ENCODE measurements at places on chromosomes 12 and 14.

- DNase-seq = peak; percentile 80
Observed at GRCh38 chr12:2051700-2052621, 826 bp upstream of the CACNA1C start.

DNA sequence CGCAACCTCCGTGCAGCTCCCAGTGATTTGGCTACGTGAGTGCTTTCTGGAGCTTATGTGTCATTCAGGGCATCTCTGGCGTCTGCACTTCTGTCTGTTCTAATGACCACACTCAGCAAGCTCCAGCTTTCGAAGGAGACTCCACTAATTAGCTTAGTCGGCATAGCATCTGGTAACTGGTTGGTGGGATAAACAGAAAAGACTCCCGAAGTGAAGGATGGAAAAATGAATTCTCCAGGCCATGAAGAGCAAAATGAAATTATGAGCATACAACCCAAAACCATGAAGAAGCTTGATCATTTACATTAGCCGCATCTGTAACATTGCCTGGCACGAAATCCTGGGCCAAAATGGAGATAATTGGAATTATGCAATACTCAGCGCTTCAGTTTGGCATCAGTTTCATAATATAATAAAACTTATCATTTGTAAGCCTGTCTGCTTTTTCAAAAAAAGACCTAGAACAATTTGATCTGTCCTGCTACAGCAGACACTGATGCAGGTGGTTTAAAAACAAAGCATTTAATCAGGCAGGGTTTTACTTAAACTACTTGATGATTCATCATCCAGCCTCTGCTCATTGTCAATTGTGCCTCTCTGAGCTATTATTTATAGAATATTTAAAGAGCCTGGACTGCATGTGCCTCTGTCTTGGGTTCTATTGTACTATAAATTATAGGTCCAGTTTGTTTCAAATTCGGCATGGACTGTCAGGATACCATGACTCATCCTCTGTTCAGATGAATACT, 87.4 kb downstream of the SYT1 start:
- no peak for DNase-seq

- DNase-seq = peak; percentile 81
Observed at GRCh38 chr14:22837750-22838538, 1.6 kb downstream of the MMP14 start.

DNA sequence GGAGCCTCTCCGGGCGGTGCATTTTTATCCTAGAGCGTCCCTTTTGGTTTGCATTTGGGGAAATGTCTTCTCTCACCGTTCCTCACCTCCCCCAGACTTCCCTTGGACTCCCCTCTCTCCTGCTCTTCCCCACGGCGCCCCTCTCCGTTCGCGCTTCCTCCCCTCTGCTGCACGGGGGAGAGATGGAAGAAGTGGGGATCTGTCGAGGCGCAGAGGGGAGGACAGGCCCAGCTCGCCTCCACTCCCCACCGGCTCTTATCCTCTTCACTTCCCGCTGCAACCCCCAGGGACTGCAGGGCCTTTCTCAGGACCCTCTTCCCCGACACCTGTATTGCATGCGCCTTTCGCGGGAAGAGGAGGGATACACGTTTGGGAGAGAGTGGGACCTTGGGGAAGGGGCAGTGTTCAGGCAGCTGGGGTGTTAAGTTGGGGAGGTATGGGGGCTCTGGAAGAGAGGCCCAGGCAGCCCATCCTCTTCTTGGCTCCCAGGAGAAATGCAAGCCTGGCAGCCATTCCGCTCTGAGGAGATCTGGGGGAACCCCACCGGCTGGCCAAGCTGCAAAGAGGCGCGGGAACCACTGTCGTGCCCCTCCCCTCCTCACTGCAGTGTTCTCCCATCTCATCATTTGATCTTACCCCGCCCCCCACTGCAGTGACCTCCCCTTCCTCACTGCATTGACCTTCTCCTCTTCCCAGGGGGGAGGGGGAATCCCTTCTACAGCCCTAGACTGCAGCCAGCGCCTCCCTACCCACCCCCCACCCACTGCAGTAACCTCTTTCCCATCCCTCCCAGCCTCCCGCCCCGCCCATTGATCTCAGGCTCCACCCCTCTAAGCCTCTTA, 788 bp downstream of the ENO2 start:
- DNase-seq = no peak

DNA sequence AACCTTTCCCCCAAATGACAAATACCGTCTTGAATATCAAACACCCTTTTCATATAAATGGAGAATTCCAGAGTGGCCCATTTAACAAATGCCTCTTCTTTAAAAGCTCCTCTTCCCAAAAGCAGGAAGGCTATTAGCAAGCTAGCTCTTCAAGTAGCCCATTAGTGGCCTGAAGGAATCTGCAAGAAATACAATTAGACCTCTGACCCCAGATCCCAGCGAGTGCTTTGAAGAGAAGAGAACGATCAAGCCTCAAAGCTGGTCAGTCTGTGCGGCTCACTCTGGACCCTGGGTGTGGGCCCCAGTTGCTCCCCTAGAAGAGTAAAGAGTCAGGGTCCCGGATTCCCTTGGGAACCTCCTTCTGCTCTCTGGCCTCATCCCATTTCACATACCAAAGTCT, 325.6 kb downstream of the NUAK1 start:
- DNase-seq = no peak

DNA sequence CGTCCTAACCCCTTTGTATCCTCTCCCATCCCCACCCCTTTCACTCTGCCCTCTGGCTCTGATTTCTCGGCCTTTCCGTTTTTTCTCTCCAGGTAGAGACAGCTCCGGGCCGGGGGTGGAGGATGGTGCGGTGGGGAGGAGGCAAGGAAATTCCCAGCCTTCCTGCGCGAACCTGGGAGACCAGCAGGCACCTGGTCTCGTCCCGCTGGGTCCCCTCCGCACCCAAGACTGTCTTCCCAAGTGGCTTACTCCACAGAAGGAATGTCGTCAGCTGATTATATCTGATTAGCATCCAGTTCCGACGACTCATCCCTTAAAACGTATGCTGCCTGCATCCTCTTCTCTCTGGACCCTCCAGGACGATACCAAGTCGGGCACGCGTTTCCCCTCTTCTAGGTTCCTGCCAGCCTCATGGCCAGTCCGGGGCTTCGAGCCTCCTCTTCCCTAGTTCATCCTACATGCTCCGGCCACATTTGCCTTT, 42.2 kb upstream of the CAPRIN2 start:
- DNase-seq = no peak

DNA sequence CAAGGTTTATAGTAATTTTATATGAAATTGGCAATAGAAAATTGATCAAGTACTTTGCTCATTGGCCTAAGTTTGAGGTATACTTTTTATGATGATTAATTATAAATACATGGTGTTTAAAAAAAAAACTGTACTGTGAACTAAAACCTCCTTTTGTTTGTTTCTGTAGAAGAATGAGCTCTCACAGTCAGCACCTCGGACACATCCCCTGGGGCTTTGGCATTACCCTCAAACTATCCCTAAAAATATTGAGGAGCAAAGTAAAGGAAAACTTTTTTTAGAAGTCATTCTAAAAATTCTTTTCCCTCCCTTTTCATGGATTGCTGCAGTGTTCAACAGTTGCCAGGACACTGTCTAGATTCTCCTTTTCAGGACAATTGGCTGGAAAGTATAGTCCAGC, 183.6 kb downstream of the FBXL14 start:
- DNase-seq = no peak

DNA sequence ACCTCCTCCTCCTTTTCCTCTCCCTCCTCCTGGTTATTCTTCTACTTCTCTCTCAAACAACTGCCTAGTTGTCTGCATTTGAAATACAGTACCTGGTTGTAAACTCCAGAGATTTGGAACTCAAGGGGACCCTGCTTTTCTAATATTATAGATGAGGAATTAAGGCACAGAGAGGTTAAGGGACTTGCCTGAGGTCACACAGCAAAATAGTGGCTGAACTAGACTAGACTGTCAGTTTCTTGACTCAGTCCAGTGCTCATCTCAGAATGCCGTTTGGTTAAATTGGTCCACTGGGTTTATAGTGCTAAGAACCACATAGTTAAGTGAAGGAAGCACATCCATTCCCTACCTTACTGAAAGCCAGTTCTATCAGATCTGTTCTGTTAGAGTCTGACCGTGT, 105.9 kb upstream of the VASH1 start:
- no peak for DNase-seq

- no peak for DNase-seq
Observed at GRCh38 chr12:26935636-26936378, 2.0 kb downstream of the INTS13 start.

GRCh38 chr12:50263832-50264231, 19.5 kb downstream of the LIMA1 start:
- DNase-seq = no peak

- no peak for DNase-seq
Observed at GRCh38 chr12:89253488-89253887, 98.8 kb downstream of the DUSP6 start.

GRCh38 chr14:102396521-102396920, 33.8 kb downstream of the TECPR2 start:
- DNase-seq = peak; percentile 75

DNA sequence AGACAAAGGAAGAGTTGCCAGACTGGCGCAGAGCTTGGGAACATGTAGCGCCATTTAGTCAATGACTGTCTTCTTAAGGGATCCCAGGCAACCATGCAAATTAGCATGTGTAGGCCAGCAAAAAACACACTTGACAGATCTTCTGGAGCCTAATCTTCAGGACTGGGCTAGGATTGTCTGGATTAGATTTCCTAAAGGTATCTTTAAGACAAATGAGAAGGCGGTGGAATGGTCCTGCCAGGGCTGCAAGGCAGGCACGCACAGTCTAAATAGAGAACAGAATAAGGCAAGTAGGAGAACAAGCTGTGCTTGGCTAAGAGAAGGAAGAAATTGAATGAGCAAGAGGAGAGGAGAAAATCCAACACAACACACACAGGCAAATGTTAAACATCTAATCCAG, 80.0 kb downstream of the CIT start:
- DNase-seq = no peak

GRCh38 chr12:65728848-65729793, 95.2 kb upstream of the HMGA2 start:
- DNase-seq = no peak

- DNase-seq = no peak
Observed at GRCh38 chr12:28463396-28463795, 273.1 kb downstream of the CCDC91 start.

DNA sequence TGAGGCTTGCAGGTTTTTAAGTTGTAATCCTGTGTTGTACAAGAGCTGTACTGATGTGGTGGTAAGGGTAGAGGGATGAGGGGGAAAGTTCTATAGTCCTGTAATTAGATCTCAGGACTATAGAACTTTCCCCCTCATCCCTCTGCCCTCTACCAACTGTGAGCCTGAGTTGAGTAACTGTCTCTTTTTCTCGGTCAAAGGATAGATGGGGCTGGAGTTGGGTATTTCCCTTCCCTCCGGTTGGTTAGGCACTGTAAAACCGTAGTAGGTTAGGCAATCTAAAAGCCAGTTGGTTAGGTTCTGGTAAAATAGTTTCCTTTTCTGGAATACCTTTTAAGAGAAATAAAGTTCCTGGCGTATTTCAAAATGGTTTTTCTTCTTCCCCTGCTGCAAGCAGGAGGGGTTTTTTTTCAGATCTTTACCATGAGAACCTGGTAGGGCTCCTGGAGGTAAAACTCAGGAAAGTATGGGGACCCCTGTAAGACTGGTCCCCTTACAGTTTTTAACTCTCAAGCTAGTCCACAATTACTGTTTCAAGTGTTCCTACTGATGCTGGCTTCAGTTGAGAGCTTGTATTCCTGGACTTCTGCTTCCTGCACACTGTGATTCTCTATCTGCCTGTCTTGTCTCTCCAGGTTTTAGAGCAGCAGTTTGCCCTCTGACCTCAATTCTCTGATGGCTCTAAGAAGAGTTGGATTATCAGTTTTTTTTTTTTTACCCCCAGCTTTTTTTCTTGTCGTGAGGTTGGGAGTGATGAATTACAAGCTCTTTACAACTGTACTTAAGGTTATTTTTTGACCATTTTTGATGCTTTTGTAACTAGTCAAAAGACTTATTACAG, 58.7 kb downstream of the FUT8 start:
- DNase-seq = no peak

DNA sequence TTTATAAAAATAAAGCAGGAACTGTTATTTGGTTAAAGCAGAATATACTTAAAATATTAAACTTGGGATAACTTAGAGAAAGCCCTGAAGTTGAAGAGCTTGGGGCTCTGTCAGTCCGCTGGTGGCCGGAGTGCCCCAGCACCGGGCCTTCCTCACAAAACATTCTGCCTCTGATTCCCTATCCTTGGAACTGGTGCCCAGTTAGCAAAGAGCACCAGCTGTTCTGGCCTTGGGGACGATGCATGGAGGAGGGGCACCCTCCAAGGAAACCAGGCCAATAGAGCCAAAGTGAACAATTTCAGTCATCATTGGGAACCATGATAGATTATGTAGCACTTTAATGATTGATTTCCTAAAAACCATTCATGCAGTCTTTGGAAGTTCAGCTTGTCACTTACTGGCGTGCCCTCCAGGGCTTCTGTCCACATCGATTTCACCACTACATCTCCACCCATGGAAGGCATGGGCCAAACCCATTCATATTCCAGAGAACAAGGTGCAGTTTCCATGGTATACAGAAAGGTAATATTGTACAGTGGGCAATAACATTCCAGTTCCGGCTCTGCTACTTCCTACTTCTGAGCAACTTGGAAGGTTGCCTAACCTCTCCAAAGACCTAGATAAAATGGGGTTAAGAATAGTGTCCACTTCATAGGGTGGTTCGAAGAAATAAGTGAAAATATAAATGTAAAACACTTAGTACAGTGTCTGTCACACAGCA, 145.9 kb downstream of the ETV6 start:
- DNase-seq = no peak

- peak; percentile 62 for DNase-seq
Observed at GRCh38 chr14:67722293-67722692, 20.6 kb downstream of the RDH12 start.

DNA sequence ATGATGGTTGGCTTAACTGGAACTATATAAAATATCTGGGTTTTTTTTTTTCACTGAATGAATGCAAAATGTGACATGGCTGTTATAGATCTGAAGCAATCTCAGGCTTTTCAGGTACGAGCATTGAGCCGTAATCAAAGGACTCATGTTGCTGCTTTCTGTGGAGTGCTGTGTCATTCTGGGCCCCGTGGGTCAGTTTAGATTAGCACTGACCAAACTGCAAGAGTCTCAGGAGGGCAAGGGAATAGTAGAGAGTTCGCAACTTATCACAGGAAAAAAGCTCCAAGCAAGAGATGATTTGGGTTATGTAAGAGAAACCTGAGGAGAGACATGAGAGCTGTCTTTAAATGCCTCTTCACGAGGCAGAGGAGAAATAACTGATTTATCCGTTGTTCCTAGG, 59.1 kb downstream of the UBR7 start:
- DNase-seq = no peak

GRCh38 chr12:39490500-39491282, 47.8 kb upstream of the KIF21A start:
- DNase-seq = no peak

DNA sequence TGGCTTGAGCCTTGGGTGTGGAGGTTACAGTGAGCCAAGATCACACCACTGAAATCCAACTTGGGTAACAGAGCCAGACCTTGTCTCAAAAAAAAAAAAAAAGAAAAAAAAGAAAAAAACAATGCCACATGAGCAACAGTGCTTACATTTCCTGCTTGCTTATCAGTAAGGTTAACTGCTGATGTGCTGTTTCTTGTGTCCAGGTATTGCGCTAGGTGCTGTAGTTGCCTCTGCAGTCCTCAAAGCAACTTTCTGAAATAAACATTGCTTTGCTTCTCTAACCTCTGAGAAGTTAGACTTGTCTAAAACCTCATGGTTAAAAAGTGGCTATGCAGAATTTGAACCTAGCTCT, 24.7 kb downstream of the RNF34 start:
- DNase-seq = no peak

Data from posterior cingulate gyrus (tissue), 11 donors.